Thoracic aorta (tissue), 2 donors: ENCODE measurements at places on chromosomes 7 and 10. TPM values are rescaled to one million over a fixed set of nuclear protein-coding genes. Genes with fewer than 3 reads are reported as not detected.

GRCh38 chr10:110447886-110448285 is 49.8 kb upstream of the DUSP5 start:
- DNase-seq, result no peak

DNA sequence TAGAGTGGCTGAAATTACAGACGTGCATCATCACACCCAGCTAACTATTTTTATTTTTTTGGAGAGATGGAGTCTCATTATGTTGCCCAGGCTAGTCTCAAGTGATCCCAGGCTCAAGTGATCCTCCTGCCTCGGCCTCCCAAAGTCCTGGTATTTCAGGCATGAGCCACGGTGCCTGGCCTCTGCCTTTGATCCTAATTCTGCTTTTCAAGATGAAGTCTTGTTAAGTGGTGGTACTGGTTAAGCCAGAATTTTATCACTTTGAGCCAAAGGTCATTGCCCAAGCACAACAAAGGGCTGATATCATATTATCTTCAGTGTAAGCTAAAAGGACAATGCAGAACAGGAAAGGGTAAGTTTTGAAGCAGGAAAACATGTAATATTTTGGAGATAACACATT is 64.2 kb downstream of the MYOF start:
- DNase-seq, result no peak

GRCh38 chr10:44752451-44753441 is 158.4 kb upstream of the TMEM72 start:
- no peak for DNase-seq

DNA sequence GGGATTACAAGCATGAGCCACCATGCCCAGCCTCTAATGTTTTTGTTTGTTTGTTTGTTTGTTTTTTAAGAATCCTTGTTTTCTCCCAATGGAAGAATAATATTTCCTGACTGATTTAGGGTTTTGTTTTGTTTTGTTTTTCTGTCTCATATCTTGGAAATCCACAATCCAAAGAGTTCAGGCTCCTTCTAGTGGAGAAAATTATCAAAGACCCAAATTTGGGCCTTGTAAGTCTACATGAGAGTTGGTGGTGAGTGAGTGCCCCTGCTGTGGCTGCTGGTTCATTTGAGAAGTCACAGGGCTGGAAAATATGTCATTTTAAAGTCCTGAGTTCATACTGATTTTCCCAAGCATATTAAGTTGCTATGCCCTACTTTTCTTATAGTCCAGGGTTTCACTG is 33.5 kb upstream of the KLHL7 start:
- no peak for DNase-seq

- no peak for DNase-seq
Observed at GRCh38 chr7:83321011-83321410, 158.3 kb upstream of the PCLO start.

GRCh38 chr10:119029613-119030420 is at the start of gene NANOS1:
Gene NANOS1, plus strand, starts transcription at chr10:119029714. Its CDS starts 88 bp downstream, at chr10:119029802.
- DNase-seq, result no peak

DNA sequence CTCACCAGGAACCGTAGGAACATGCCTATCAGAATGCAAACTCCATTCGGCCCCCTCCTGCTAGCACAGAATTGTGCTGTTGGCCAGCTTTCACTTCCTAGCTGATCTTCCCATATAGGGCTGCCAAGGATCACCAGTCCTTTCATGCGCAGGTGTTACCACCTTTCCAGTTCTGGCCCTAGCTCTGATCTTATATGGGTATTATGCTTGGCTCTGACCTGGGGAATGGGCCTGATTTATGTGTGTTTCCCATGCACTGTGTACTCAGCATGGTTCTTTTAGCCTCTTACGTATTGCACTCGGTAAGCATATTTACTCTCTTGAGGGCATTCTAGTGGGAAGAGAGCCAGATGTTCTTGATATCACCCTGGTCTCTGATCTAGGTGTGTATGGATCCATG is 11.1 kb downstream of the SLC35G1 start:
- DNase-seq, result no peak

DNA sequence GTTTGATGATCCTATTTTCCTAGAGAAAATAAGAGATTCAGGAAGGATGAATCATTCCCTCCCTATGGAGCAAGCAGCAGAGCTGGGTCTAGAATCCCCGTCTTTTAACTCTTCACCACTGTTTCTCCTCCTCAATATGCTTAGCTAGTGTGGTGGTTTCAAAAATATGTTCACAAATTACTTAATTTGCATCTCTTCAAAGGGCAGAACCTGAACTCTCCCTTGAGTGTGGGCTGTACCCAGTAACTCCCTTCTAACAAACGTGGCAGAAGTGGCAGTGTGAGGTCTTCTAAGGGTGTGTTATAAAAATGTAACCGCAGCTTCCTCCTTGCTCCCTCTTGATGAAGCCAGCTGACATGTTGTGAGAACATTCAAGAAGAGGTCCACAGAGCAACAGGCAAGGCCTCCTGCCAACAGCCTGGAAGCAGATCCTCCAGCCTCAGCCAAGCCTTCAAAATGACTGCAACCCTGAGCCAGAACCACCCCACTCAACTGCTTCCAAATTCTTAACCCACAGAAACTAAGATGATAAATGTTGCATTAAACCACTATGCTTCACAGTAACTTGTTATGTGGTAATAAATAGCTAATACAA is 36.6 kb downstream of the SRPK2 start:
- DNase-seq, result no peak

- DNase-seq, result no peak
Observed at GRCh38 chr7:50793120-50793946, 10.6 kb upstream of the GRB10 start.

- no peak for DNase-seq
Observed at GRCh38 chr7:26868841-26869495, 4.6 kb upstream of the SKAP2 start.

DNA sequence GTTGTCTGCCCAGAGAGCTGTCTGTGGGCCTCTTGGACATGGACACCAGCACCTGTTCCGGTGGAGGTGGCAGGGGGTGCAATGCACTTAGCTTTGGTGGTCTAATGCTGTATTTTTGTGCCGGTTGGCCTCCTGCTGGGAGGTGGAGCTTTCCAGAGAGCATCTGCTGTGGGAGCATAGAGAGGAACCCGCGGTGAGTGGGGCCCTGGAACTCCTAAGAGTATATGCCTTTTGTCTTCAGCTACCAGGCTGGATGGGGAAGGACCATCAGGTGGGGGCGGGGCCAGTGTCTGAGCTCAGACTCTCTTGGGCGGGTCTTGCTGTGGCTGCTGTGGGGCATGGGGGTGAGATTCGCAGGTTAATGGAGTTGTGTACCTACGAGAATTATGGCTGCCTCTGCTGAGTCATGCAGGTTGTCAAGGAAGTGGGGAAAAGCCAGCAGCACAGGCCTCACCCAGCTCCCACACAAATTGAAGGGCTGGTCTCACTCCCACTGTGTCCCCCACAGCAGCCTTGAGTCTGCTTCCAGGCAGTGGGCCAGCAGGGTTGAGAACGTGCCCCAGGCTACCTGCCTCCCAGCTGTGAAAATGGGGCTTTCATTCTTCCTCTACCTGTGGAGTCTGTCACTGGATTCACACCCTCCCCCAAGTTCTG is 29.0 kb downstream of the JAKMIP3 start:
- DNase-seq, result no peak

DNA sequence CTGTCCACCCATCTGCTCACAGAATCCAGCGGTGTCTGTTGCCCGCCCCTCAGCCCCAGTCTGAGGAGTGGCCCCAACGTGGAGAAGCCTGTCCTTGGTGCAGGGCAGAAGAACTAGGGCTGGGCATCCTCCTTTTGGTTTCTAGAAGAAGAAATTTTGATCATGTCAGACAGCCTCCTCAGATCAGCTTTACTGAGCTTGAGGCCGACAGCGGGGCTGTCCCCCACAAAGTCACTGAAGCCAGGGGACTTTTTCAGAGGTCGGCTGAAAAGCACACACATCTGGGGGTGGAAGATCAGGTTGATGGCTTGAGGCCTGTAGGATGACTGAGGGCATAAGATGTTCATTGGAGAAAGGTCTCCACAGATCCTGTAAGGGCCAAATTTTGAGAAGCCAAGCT is 767.9 kb downstream of the GRID1 start:
- DNase-seq, result no peak

- no peak for DNase-seq
Observed at GRCh38 chr10:130631142-130632096, 495.2 kb downstream of the GLRX3 start.

DNA sequence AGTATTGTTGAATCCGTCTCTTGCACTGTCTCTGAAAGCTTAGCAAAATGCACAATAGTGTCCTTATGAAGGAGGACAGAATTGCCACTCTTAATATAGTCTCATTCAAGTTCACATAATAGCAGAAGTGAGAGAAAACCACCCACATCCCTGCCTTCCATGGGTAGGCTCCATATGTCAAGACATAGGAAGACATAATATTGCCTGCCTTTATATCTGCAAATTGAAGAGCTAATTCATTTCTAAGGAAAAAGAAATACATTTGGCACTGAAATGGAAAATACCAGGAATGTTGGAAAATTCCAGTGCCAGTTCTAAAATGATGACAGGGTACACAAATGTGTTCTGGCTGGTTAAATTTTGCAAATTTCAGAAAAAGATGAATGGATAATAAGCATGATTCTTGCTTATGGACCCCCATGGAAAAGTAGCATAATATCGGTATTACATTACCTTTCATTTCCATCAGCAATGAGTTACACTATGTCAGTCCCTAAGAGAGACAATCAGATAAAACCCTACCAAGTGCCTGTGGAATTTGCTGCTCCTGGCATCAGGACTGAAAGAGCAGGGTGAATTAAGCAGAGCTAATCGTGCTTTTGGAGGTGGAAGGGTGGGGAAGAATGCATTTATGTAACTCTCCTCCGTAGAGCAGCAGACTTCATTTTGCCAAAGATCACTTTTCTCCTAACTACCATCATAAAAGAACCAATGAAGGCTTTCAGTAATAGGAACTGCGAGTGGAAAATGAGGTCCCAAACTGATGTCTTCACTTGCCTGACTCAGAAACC is 312.6 kb downstream of the FGFR2 start:
- DNase-seq, result no peak

DNA sequence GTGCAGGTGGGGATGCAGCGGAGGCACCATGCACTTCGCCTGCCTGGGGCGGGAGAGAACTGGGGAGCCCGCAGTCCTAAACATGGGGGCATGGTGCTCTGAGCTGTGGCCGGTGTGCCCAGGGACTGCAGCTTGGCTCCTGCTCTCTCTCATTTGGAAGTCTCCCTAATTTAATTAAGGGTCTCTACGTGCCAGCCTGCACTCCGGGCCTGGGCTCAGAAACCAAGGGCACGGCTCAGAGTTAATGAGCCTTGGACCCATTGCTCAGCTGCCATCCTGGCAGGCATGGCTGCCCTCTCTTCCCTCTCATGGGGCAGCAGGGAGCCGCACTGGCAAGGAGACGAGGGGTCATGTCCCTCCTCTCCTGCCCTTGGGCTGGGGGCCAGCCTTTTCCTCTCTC is 115.6 kb downstream of the CDH23 start:
- DNase-seq, result no peak

- no peak for DNase-seq
Observed at GRCh38 chr7:7535691-7536090, at the start of gene COL28A1. Gene COL28A1, minus strand, starts transcription at chr7:7535873. Its CDS starts 2,998 bp downstream, at chr7:7532875.

- no peak for DNase-seq
Observed at GRCh38 chr7:47211519-47211973, 370.4 kb downstream of the TNS3 start.

GRCh38 chr7:157559596-157560257 is 222.9 kb downstream of the DNAJB6 start:
- DNase-seq, result no peak

- DNase-seq, result no peak
Observed at GRCh38 chr10:44400541-44400940, 15.6 kb upstream of the CXCL12 start.

GRCh38 chr10:33524041-33524440 is 189.6 kb upstream of the NRP1 start:
- DNase-seq, result no peak

GRCh38 chr10:1413823-1414222 is 323.5 kb downstream of the ADARB2 start:
- no peak for DNase-seq

GRCh38 chr7:18087687-18088078 is 60.0 kb upstream of the PRPS1L1 start:
- DNase-seq, result no peak

DNA sequence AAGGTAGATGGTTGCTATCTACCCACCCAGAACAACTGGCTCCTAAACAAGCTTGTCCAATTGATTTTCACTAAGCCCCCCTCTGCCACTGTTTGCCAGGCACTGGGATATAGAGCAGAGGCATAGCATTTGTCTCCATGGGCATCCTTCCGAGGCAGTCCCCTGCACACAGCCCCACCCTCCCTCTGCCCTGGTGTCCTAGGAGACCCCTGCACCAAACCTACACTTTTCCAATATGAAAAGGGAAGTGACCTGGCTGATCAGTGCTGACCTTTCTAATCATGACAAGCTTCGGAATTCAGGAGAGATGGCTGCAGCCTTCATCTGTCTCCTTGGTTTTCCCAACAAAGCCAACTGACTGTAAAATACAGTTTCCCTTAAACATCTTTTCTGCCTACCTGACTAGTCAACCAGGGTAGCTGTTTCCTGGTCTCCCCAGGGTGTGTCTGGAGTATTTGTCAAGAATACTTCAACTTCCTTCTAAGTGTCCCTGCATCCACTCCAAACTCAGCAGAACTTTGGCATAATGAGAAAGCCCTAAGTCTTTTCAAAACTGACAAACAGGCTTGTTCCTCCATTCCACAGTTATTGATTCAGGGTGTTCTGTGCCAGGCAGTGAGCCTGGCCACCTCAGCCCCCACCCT is 7.6 kb upstream of the SLC18A3 start:
- DNase-seq, result no peak

TMEM248 gene
- total RNA-seq, result 108 TPM

EZH2 gene
- not detected for total RNA-seq

CYP3A7 gene
- total RNA-seq, result not detected

NEUROD6 gene
- total RNA-seq, result not detected

PAPOLB gene
- total RNA-seq, result 1.1 TPM

UNC5B gene
- 18.3 TPM for total RNA-seq

FKBP9 gene
- total RNA-seq, result 166 TPM

GPR158 gene
- not detected for total RNA-seq

ABCB1 gene
- total RNA-seq, result 1.4 TPM

PPP1R3A gene
- not detected for total RNA-seq

CALHM1 gene
- not detected for total RNA-seq
